ENCODE measurements at places on chromosomes 5 and 9.

GRCh38 chr9:573691-574410, 267.6 kb upstream of the DMRT1 start:
- no peak for DNase-seq

GRCh38 chr5:56624751-56625150, 190.6 kb upstream of the MAP3K1 start:
- DNase-seq = no peak

GRCh38 chr5:125578551-125578950, 832.1 kb upstream of the ZNF608 start:
- no peak for DNase-seq

DNA sequence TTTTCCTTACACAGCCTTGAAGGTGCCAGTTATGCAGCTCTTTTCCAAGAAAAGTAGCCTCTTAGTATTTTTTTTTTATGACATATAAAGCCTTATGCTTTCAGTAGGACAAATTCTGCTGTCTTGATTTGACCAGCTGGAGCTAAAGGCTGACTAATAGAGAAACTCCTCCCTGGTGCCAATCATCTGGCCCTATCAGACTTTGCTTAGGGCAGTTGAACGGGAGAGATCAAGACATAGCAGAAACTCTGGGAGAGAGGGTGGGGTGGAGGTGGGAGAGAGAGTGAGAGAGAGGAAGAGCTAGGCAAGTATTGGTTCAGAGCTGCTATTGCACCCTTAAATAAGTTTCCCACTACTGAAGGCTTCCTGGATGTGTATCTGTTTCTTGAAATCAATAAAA, 100.2 kb downstream of the SEC61B start:
- no peak for DNase-seq

DNA sequence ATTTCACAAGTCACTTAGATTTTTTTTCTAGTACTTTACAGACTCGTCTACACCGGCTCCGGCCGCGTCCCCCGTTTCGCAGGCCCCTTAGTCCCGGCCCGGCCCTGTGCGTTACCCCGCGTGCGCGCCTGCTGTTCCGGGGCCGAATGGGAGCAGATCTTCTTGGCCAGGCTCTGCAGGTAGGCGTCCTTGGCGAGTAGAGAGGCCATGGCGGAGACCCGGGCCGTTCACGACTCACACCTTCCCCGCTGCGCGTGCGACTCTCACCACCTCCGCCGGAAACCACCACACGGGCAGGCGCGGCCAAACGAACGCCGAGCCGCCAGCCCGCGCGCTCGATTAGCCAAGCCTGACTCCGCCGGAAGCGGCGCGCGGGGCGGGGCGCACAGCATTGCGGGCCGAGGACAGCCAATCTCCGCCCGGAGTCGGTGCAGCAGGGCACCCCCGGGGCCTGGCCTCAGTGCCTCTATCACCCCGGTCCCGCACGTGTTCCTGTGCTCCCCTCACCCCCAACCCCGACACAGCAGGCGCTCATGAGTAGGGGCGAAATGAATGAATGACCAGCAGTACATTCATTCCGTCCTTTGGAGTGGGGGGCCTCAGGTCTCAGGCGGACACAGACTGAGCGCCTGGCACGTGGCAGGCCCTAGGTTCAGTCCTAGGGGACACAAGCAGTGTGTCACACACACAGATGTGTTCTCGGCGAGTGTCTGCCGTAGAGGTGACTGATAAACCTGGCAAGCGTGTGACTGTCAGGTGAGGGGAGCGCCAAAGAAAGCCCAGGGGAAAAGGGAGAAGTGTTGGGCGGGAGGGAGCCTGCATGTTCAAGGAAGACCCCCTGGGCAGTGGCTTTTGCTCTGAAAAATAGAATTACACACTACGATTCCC, at the start of gene SURF6:
TSS of gene SURF6 (minus strand) at position 265 of the 888 bp plus-strand sequence. CDS start at position 209, 56 bp downstream.
- DNase-seq = peak; percentile 93

DNA sequence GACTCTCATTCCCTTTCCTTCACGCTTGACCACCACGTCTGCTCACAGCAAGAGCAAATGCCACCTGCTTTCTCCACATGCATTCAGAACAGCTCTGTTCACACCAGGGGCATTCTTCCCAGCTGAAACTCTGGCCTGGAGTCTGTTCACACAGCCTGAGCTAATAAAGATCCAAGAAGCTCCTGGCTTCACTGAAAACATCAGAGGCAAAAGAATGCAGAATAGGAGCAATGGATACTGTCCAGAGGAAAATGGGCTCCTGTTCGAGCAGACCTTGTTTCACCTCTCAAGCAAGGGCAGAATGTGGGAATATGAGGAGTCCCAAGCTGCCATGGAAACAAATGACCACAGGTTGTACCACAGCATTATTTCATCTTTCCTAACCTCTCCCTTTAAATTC, 402.7 kb upstream of the TNC start:
- DNase-seq = no peak

- no peak for DNase-seq
These were observed 36.3 kb upstream of the CTXN3 start for GRCh38 chr5:127612441-127613141.

GRCh38 chr5:40551496-40552491, 127.9 kb upstream of the PTGER4 start:
- no peak for DNase-seq

GRCh38 chr9:136978073-136978864, 965 bp downstream of the PTGDS start:
- peak; percentile 60 for DNase-seq

DNA sequence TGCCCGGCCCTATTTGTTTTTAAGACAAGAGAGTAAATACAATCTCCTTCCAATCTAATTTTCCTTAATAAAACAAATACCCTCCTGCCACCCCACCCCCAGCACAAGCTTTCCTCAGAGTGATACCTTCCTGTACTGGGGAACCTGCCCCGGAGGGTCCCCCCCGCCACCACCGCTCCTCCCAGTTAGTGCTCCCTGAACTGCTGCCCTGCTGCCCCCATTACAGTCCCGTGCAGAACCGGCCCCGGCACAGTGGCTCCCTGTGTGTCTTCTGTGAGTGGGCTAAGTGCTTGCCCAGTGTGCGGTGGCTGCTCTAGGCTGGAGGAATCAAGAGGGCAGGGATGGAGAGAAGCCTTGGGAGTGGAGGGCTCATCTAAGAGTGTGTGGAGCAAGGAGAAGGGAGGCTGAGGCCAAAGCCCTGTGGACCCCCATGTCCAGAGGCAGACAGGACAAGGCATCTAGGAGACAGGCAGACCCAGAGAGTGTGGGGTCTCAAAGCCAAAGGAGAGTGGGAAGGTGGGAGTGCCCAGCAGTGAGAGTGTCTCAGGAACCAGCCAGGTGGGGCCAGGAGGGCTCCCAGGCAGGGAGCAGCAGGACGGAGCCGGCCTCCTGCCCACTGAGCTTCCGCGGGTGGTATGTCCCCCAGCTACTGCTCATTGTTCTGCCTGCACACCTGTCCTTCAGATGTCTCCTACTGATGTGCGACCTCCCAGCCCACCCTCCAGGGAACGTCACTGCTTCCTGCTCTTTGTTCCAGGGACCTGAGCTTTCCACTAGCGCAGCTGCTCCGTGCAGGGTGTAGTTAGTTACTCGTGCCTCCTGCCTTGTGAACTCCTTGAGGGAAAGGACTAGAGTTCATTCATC, 129.0 kb downstream of the DAB2IP start:
- no peak for DNase-seq

DNA sequence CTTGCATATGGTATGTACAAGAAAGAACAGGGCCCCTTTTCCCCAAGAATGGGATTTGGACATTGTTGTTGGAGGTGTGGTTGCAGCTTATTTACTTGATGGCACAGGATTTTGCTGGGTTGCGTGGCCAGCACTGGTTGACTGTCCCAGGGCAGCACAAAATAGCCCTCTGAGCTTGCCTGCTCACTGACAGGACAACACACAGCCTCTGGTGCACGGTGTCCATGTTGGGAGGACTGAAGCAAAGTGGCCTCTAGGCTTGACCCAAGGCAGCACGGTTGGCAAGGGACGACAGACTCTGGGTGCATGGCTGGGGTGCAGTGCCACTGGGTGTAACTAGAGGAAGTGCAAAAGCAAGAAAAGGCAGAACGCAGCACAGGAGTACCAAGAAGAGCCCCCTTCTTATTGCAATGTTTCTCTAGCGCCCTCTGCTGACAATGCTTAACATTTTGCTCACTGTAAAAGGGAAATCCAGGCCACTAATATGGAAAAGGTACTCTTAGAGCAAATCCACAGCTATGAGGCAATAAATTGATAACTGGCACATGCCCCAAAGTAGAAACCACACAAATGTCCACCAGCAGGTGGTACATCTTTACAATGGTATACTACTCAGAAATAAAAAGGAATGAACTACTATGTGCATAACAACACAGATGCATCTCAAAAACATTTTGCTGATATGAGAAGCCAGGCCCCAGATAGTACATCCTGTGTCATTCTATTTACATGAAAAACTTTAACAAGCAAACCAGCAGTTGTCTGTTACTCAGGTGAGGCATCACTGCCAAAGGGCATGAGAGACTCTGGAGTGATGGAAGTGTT, 47.4 kb upstream of the BARX1 start:
- DNase-seq = no peak

DNA sequence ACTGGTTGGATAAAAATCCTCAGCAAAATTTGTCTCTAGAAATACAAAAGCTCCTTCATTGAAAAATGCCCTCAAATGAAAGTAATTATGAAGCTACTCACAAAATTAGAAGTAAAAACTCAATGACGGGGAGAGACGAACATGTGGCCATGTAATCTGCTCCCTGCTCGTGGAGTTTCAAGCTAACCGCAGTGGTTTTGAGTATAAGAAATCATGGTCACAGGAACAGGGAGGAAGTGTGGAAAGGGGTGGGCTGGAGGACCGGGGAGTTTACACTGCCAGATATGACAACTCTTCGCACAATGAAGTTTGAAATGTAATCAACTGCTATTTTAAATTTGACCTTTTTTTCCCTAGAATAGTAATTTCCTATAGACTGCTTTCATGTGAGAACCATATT, 765.4 kb upstream of the DMAC1 start:
- no peak for DNase-seq

DNA sequence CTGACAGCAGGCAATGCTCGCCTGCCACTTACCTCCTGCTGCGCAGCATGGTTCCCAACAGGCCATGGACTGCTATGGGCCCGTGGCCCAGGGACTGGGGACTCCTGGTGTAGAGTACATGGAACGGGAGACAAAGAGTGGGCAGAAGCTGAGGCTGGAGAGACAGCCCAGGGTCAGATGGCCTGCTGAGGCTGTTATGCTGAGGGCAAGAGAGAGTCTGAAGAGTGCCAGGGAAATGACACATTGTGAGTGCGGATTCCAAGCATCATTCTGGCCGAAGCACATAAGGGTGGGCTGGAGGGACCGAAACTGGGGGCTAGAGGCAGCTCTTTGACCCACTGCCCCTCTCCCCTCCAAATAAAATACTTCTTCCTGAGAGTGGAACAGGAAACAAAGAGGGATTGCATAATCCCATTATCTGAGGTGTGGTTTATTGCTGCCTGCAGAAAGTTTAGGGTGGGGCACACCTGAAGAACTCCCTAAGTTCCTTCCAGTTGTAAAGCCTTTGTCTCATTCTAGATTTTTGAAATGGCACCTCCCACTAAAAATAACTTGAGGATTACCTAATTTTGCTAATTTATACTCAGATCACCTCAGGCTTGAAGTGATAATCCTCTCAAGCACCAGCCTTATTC, 158.1 kb downstream of the ATP10B start:
- DNase-seq = no peak

DNA sequence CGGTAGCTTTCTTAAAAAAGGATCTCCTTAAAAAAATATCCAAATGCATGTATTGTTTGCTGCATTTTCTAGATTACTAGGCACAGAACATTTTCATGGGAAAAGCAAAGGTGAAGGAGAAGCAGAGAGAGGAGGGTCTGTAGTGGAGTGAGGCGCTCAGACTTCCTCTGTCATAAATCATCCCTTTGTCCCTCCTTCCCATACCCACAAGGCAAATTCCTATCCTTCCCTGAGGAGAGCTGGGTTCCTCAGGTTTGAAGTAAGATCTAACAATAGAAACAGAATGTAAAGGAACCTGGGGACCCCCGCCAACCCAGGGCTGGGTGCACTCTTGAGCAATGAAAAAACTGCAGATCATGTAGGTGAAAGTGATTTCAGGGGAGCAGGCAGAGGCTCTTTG, 149.2 kb upstream of the ANKH start:
- DNase-seq = no peak

DNA sequence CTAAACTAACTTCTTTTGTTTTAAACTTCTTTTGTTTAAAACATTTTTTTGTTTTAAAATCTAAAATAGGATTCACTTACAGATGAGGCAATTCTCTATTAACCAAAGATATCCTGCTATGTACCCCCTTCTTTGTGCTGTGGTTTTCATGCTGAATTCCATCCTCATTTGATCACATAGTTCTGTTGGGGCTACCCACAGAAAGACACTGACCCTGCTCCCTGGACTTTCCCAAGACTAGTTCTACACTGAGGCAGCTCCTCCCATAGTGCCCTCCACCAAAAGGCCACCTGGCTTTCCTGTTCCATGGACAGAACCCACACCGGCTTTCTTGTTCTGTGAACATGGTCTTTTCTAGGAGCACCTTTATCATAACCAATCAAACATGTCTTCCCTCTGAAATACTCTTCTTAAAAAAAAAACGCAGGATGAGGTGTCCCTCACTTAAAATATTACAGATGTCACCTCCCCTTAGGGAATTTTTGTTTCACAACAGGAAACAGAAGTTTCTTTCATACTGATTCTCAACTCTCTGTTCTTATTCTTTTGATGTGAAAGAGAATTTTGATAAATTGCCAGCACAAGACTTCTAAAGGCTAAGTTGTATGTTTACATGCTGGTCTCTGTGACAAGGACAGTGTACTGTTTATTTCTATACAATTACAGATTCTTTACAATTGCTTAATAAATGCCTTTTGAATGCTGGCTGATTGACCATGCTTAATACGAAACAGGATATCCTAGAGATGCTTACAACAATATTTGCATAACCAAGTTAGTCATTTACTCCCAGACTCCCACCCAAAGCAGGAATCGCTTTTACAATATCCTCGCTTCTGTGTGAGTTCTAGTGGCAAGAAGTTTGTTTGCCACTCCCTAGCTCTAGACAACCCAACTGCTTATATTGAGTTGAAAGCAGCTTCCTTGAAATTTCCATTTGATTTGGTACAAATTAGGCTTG, 300.4 kb downstream of the DTWD2 start:
- DNase-seq = no peak

DNA sequence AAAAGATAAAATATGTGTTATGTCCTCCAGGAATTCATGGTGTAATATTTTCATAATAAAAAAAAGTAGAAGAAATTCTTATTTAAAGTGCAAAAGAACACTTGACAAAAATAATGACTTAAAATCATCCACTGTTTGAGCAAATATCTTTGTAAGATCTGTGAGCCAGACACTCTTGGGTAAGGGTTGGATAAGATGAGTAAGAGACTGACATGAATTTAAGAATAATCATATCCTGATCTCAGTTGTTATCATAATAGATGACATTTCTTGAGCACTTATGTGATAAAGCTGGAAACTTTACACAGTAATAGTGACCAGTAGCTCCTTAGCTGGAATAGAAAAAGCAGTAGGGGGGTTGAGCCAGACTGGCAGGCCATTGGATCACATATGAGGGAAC, 40.0 kb upstream of the ADRB2 start:
- no peak for DNase-seq

GRCh38 chr9:36189976-36190375, 745 bp upstream of the CLTA start:
- DNase-seq = no peak
